ENCODE measurements at places on chromosomes 5 and 9. TPM values are rescaled to one million over a fixed set of nuclear protein-coding genes. Genes with fewer than 3 reads are reported as not detected.

GRCh38 chr9:130498298-130498917, 53.6 kb downstream of the ASS1 start:
- no peak for DNase-seq
- H3K4me3 ChIP-seq = no peak overlapping the region
- H3K27me3 ChIP-seq = no peaks in the 10 kb centered on the region
- peaks cover 41% of the 10 kb centered on the region for H3K4me1 ChIP-seq
- H3K27ac ChIP-seq = peak overlapping the region; percentile 97
- H3K36me3 ChIP-seq = no peaks in the 10 kb centered on the region

DNA sequence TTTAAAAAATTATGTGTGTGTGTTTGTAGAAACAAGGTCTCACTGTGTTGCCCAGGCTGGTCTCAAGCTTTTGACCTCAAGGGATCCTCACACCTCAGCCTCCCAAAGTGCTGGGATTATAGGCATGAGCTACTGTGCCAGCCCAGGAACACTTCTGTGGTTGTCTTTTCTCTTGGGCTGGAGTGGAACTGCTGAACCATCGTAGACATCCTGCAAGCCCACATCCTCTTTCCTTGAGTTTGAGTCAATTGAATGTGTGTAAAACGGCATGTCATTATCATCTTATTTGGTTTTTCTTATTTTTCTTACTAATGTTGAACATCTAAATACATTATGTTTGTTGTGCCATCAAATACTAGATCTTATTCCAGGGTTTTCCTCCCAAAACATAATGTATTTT, 40.0 kb downstream of the EHMT1 start:
- H3K4me1 ChIP-seq = no peaks in the 10 kb centered on the region
- no peak overlapping the region for H3K4me3 ChIP-seq
- DNase-seq = no peak
- no peaks in the 10 kb centered on the region for H3K27me3 ChIP-seq
- H3K36me3 ChIP-seq = no peaks in the 10 kb centered on the region

GRCh38 chr5:174777583-174777982, 53.2 kb downstream of the MSX2 start:
- no peak overlapping the region for H3K27ac ChIP-seq
- no peaks in the 10 kb centered on the region for H3K36me3 ChIP-seq
- H3K27me3 ChIP-seq = peaks cover 2% of the 10 kb centered on the region
- H3K4me1 ChIP-seq = no peaks in the 10 kb centered on the region

DNA sequence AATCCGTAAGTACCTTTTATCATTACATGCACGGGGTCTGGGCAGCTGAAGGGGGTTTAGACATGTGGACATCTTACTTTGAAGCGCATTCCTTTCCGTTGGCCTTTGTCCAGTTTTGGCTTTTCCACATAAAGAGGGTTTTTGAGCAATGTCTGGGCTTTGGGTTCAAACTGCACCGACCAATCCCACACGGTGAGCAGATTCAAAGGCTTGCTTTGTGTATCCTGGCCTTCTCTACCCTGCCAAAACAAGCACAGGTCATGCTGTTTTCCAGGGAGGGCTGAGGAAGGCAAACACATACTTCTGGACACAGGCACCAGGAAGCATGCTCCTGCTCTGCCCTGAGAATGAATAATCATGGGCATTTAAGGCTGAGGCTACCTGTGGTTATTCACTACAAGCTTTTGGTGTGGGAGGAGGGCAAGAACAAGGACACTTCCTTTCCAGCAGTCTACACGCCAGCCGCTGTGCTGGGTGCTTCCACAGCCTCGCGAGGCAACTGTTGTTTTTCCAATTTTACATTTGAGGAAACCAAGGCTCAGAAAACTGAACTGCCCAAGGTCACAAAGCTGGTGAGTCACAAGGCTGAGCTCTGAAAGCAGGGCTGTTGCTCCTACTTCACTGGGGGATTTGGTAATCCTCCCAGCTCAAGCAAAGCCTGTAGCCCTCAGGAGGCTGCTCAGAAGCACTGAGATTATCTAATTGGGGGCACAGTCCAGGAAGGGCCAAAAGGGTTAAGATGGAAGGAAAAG, 59.8 kb upstream of the GOLPH3 start:
- peak; percentile 46 for DNase-seq
- peaks cover 4% of the 10 kb centered on the region for H3K36me3 ChIP-seq
- H3K27me3 ChIP-seq = no peaks in the 10 kb centered on the region
- H3K4me1 ChIP-seq = peaks cover 7% of the 10 kb centered on the region
- H3K27ac ChIP-seq = peak overlapping the region; percentile 84

GRCh38 chr5:172118891-172119290, 69.1 kb downstream of the STK10 start:
- no peaks in the 10 kb centered on the region for H3K27me3 ChIP-seq
- H3K4me3 ChIP-seq = no peak overlapping the region
- no peak for DNase-seq
- H3K36me3 ChIP-seq = no peaks in the 10 kb centered on the region
- no peak overlapping the region for H3K27ac ChIP-seq
- H3K4me1 ChIP-seq = no peaks in the 10 kb centered on the region

DNA sequence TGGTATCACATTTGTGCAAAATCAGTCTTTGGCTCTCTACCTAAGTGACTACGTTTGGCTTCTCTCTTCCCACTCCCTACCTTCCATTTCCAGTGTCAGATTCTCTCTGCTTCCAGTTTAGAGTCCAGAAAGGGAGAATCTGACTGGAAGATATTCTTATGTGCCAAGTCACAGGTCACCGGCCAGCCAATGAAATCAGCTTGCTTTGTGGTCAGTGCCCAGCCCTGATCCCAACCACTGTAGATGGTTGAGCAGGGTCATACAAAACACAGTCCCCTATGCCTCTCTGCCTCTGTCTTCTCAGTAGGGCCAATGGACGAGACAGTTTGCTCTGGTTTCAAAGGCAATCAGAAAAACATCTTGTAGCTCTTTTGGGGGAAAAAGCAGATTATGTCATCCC, 15.6 kb upstream of the EPB41L4B start:
- H3K27me3 ChIP-seq = no peaks in the 10 kb centered on the region
- no peaks in the 10 kb centered on the region for H3K4me1 ChIP-seq
- no peak overlapping the region for H3K4me3 ChIP-seq
- DNase-seq = no peak

DNA sequence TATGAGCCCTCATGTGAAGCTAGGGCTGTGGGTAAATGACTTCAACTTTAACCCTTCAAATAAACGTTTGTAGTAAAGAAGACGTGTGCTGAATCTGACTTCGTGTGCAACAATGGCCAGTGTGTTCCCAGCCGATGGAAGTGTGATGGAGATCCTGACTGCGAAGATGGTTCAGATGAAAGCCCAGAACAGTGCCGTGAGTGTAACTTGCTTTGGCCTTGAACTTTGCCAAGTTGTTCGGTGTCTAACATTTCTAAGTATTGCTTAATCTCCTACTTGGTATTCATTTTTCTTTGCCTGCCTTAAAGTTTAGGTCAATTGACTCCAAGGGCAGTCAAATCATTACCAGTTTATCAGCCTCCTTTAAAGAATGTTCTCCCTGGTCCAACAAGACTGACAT, 18.2 kb downstream of the VLDLR start:
- H3K4me3 ChIP-seq = no peak overlapping the region
- no peaks in the 10 kb centered on the region for H3K27me3 ChIP-seq
- no peaks in the 10 kb centered on the region for H3K36me3 ChIP-seq
- DNase-seq = no peak
- no peak overlapping the region for H3K27ac ChIP-seq
- no peaks in the 10 kb centered on the region for H3K4me1 ChIP-seq

DNA sequence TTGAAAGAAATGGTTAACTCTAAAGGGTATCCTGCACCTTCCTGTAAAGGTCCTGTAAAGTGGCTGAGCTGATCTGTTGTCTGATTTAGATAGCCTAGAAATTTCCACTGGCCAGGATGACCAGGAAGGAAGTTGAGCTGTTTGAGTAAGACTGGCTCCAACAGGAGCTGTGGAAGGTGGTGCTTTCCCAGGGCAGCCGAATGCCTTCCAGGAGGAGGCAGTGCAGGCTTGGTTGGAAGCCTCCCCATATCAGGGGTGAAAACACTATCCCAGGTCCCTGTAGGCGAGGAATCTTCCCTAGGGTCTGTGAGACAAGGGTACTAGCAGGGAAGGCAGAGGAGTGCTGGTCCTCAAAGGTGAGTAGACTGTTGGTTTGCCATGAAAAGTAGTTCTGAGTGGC, 98.4 kb downstream of the LIX1 start:
- no peaks in the 10 kb centered on the region for H3K27me3 ChIP-seq
- no peaks in the 10 kb centered on the region for H3K4me1 ChIP-seq
- DNase-seq = no peak
- H3K4me3 ChIP-seq = no peak overlapping the region

GRCh38 chr9:72226146-72226812, 77.0 kb downstream of the GDA start:
- no peak overlapping the region for H3K4me3 ChIP-seq
- no peak for DNase-seq
- peaks cover 15% of the 10 kb centered on the region for H3K36me3 ChIP-seq
- no peak overlapping the region for H3K27ac ChIP-seq

GRCh38 chr9:125747053-125747764, at the start of gene PBX3:
Gene PBX3 (plus strand): TSS chr9:125747373.
- H3K36me3 ChIP-seq = no peaks in the 10 kb centered on the region
- H3K4me3 ChIP-seq = peak within 1 kb of the TSS; percentile 85
- H3K4me1 ChIP-seq = peaks cover 28% of the 10 kb centered on the region
- peak within 1 kb of the TSS; percentile 86 for H3K27ac ChIP-seq
- H3K27me3 ChIP-seq = no peaks in the 10 kb centered on the region
- DNase-seq = peak; percentile 56

GRCh38 chr5:109324931-109325330, 84.8 kb downstream of the PJA2 start:
- no peak for DNase-seq
- H3K4me3 ChIP-seq = no peak overlapping the region
- no peaks in the 10 kb centered on the region for H3K27me3 ChIP-seq

DNA sequence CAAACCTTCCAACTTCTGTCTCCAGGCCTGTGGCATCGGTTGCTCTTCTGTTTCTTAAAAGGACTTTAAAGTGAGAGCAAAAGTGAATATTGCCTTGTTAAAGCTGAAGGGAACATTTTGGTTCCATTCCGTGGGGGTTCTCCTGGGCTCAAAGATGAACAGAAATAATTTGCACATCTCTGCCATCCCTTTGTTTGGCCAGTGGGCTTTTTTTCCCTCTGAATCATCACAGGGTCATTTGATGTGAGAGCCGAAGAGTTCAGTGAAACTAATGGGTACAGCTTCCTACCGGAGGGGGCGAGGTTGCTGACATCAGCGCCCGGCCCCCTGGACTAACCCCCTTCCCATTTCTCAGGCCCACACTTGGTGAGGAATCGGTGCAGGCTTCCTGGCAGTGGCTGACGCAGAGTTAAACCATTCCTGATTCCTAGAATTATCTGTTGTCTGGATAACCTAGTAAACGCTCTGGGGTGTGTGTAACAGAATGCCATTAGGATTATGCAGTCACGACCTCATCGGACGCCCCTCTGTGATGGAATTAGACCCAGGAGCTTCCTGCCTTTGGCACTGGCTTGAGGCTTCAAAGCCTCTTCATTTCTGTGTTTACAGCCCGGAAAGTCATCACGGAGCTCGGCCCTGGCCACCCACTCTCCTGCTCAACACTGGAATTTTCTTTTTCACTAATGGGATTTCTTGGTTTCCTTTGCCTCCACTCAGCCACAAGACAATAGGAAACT, 61.6 kb upstream of the RPL26L1 start:
- H3K4me1 ChIP-seq = peaks cover 74% of the 10 kb centered on the region
- H3K4me3 ChIP-seq = no peak overlapping the region
- peak overlapping the region; percentile 87 for H3K27ac ChIP-seq
- H3K27me3 ChIP-seq = no peaks in the 10 kb centered on the region

DNA sequence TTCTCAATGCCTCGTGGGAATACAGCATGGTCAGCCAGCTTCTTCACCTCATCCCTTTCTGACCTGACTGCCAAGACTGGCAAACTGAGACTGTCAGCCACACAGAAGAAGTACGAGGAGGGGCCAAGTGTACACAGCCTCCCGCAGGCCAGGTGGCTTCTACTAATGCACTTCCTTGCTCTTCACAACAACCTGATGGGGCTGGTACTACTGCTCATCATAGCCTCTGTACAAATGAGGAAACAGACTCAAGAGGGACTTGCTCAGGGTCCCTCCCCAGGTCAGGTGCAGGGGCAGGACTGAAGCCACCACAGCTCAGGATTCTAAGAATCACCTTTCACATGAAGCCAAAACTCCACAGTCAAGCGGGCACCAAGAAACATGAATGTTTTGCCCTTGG, 21.3 kb downstream of the NIPAL4 start:
- H3K4me1 ChIP-seq = peaks cover 46% of the 10 kb centered on the region
- no peaks in the 10 kb centered on the region for H3K36me3 ChIP-seq
- H3K4me3 ChIP-seq = no peak overlapping the region
- no peaks in the 10 kb centered on the region for H3K27me3 ChIP-seq

Gene PLPP7
- not detected for polyA plus RNA-seq

Gene BARHL1
- polyA plus RNA-seq = not detected

Gene CCL27
- not detected for polyA plus RNA-seq

Gene IFNA2
- polyA plus RNA-seq = not detected

Gene GLRA1
- not detected for polyA plus RNA-seq

Gene LEAP2
- 68.1 TPM for polyA plus RNA-seq

Gene HAND1
- polyA plus RNA-seq = not detected

Gene CAVIN4
- polyA plus RNA-seq = 0.05 TPM

Data from liver (tissue), 10 donors.